ENCODE measurements at places on chromosomes 5 and 9. TPM values are rescaled to one million over a fixed set of nuclear protein-coding genes. Genes with fewer than 3 reads are reported as not detected.

Gene TAF11L10
- not detected for total RNA-seq

Gene WNT8A
- not detected for total RNA-seq

Gene IL13
- total RNA-seq: not detected

Gene GABRA6
- not detected for total RNA-seq

Gene LPAR1
- 1.2 TPM for total RNA-seq

Gene SIT1
- total RNA-seq: 0.46 TPM

Gene MYO10
- 6.7 TPM for total RNA-seq

Gene ERCC8
- 4.0 TPM for total RNA-seq

Gene SYNPO
- 35.6 TPM for total RNA-seq

Gene TMEM171
- total RNA-seq: 3.2 TPM

- H3K27me3 ChIP-seq: no peaks in the 10 kb centered on the region
- no peaks in the 10 kb centered on the region for H3K36me3 ChIP-seq
- no peaks in the 10 kb centered on the region for H3K4me1 ChIP-seq
- peak overlapping the region; percentile 74 for H3K27ac ChIP-seq
Observed at GRCh38 chr9:131275332-131276093, 797 bp downstream of the FAM78A start.

DNA sequence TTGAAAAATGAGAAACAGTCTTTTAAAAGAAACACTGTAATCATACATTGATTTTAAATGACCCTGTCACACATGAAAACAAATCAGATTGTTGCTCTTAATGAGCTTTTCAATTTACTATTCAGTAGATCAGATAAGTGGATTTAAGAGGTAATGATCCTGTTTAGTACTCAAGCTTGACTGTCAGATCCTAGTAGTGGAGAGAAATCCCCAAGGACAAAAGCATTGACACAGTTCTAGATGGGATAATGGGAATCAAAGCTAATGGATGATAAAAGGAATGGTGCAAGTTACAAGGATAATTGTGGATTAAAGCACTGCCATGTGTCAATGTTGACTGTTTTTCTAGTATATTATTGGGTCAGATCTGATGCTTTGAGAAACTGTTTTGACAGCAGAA is 142.3 kb upstream of the TLX3 start:
- H3K36me3 ChIP-seq: no peaks in the 10 kb centered on the region
- H3K27ac ChIP-seq: no peak overlapping the region
- H3K4me3 ChIP-seq: no peak overlapping the region
- no peak for DNase-seq
- no peaks in the 10 kb centered on the region for H3K4me1 ChIP-seq

- no peaks in the 10 kb centered on the region for H3K36me3 ChIP-seq
- no peak for DNase-seq
- no peak overlapping the region for H3K27ac ChIP-seq
- no peak overlapping the region for H3K4me3 ChIP-seq
- H3K4me1 ChIP-seq: no peaks in the 10 kb centered on the region
Observed at GRCh38 chr9:78857373-78858225, 560.7 kb downstream of the PSAT1 start.

- no peaks in the 10 kb centered on the region for H3K36me3 ChIP-seq
- H3K27ac ChIP-seq: peak overlapping the region; percentile 13
- H3K4me3 ChIP-seq: no peak overlapping the region
- H3K4me1 ChIP-seq: no peaks in the 10 kb centered on the region
Observed at GRCh38 chr5:173771121-173771724, 116.9 kb upstream of the CPEB4 start.

DNA sequence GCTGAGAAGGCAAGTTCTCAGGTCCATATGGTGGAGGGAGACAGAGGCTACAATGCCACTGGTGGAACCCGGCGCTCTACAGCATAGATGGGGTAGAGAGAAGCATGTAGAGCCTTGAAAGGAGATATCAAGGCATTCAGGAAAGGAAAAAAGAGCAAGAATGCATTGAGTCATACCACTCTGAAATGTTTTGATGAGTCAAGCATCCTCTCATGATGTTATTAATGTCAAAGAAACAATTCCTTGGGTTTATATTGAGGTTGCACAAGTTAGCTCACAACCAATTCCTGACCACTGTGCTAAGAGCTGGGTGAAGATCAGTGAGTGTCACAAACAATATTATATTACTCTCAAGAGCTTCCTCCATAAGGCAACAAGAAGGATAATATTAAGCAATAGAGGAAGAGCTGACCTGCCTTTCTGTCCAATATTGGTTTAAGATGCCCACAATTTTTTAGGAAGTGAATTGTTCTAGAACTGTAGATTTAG is 178.0 kb downstream of the RFK start:
- H3K4me3 ChIP-seq: no peak overlapping the region
- no peak overlapping the region for H3K27ac ChIP-seq
- H3K36me3 ChIP-seq: no peaks in the 10 kb centered on the region
- H3K27me3 ChIP-seq: no peaks in the 10 kb centered on the region
- DNase-seq: no peak

GRCh38 chr5:91419571-91420537 is 36.7 kb upstream of the ARRDC3 start:
- H3K27me3 ChIP-seq: no peaks in the 10 kb centered on the region
- no peak overlapping the region for H3K4me3 ChIP-seq
- H3K4me1 ChIP-seq: no peaks in the 10 kb centered on the region

GRCh38 chr5:180467028-180467975 is 26.9 kb upstream of the CNOT6 start:
- H3K4me3 ChIP-seq: no peak overlapping the region
- peak; percentile 45 for DNase-seq
- no peak overlapping the region for H3K27ac ChIP-seq
- H3K4me1 ChIP-seq: no peaks in the 10 kb centered on the region

DNA sequence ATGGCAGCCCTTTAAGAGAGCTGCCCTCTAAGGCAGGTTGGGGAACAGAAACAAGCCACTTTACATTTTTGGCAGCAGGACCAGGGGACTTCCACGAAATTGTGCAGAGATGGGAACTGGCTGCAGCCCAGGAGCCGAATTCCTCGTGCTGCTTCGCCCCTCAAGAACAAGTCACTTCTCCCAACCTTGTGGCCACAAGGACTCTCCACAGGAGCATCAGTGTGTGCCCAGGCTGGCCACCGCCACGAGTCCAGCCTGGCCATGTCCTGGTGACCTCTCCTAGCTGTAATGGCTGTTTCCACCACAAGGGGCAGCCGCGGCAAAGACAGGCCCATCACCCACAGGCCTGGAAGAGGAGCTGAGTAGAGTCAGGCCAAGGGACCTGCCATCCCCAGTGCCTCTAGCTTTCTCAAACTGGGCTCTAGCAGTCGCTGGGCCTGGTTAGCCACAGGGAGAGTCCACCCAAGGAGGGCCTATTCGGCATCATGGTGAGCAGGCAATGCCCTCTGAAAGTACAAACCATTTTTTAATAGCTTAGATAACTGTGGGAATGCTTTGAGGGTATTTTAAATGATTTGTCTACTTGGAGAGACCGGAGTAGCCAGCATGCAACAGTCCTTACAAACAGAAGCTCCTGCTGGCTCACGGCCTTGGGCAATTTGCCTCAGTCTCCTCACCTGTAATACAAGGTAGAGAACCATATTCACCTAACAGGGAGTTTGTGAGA is 129.0 kb downstream of the COL23A1 start:
- H3K27me3 ChIP-seq: no peaks in the 10 kb centered on the region
- peak; percentile 88 for DNase-seq
- no peak overlapping the region for H3K4me3 ChIP-seq

DNA sequence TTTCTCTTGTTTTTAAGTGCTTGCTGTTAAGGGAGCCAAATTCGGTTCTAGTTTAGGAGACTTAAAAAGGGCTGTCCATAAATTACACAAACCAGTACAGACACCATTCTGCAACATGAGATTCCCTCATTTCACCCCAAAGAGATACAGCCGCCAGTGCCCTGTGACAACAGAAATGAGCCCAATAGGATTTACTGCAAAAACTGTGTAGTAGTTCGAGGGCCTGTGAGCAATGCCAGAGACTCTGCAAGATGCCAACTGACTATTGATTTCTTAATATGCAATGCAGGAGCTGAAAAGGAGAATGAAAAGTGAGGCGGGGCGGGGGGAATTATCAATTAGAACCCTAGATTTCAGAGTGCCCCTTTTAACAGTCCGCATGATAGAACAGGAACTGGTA is 5.7 kb upstream of the C5orf15 start:
- no peaks in the 10 kb centered on the region for H3K27me3 ChIP-seq
- H3K4me1 ChIP-seq: no peaks in the 10 kb centered on the region
- DNase-seq: no peak

DNA sequence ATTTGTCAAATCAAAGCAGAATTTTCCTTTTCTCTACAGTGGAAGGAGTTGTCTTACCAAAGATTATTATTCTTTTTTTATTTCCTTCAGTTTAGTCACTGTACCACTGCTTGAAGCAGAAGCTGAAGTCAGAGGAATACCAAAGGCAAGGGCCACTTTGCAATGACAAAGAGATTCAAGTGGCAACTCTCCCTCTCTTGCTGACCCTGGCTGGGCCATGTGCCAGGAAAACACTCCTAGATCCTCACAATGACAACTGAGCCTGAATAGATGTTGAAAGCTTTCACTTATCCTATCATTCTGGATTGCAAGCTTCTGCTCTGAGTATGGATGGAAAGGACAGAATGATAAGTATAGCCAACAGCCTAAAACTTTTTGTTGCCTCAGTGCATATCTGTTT is 618.3 kb downstream of the NR2F1-AS1 start:
- H3K36me3 ChIP-seq: no peaks in the 10 kb centered on the region
- no peak overlapping the region for H3K27ac ChIP-seq
- no peaks in the 10 kb centered on the region for H3K4me1 ChIP-seq
- no peak for DNase-seq

DNA sequence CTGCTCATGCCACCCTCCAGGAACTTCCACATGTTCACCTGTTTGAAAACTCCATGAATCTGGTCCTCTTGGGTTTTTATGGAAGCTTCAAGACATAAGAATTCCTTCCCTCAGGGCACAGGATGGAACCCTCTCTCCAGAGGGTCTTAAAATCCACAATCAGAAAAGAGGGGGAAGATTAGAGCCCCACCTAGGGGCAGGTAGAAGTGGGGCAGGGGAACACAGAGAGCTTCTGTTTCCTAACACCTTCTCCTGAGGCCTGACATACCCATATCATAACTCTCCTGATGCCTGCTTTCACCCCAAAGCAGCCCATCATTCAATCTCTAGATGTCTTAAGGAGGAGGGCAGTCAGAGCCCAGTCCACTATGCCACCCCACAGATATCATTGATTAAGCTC is 1087.7 kb upstream of the ARRDC3 start:
- no peak overlapping the region for H3K4me3 ChIP-seq
- no peaks in the 10 kb centered on the region for H3K36me3 ChIP-seq
- no peaks in the 10 kb centered on the region for H3K27me3 ChIP-seq
- DNase-seq: no peak
- no peak overlapping the region for H3K27ac ChIP-seq

- no peaks in the 10 kb centered on the region for H3K36me3 ChIP-seq
- H3K27me3 ChIP-seq: no peaks in the 10 kb centered on the region
- no peaks in the 10 kb centered on the region for H3K4me1 ChIP-seq
- H3K4me3 ChIP-seq: no peak overlapping the region
- DNase-seq: peak; percentile 80
- no peak overlapping the region for H3K27ac ChIP-seq
Observed at GRCh38 chr5:150599917-150600511, 40.4 kb upstream of the SYNPO start.

All from right lobe of liver (tissue), 6 donors.